SK-N-SH treated with all-trans-retinoic acid at 6 μM for 48 hours (cell line): ENCODE measurements at places on chromosomes 1 and 21.

DNA sequence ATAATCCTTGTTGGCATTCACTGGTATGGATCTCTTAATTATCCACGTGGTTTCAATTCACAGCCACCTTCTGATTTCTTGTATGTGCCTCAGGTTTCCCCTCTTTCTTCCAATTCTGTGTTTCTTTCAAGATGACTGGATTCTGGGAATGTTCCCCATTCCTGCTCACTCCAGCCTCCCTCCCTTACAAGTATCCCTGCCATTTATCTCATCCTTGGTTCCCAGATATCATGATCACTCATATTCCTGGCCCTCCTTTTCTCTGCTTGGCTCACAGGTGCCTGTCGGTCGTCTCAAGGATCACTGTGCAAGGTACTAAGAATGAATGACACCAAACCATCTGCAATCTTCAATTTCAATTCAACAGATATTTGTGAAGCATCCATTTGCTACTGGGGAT is 279.2 kb downstream of the ASTN1 start:
- no peak for ATAC-seq

- ATAC-seq = no peak
These were observed 4.1 kb downstream of the KIF21B start for GRCh38 chr1:201019321-201019977.

- ATAC-seq = no peak
These were observed 72.8 kb upstream of the CD55 start for GRCh38 chr1:207248544-207249198.

DNA sequence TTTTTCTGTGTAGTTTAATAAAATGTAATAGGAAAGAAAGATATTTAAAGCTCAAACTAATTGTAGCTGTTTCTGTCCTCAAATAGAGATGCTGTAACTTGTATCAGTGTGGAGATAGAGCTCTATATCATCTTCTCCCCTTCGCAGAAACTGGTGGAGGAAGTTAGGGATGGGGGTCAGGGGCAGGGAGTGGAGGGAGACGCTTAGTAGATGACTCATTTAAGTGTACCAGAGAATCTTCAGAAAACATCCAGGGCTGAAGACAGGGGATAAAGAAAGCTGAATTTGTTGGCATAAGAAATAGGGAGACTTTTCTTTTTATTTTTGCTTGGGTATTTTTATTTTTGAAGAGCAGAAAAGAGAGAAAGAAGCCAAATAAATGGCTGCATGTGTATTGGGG is 282.6 kb upstream of the DPYD start:
- ATAC-seq = peak; percentile 81

- ATAC-seq = peak; percentile 9; the same call in 2 of the 3 replicates
These were observed 54.7 kb downstream of the ELK4 start for GRCh38 chr1:205576805-205577761.

DNA sequence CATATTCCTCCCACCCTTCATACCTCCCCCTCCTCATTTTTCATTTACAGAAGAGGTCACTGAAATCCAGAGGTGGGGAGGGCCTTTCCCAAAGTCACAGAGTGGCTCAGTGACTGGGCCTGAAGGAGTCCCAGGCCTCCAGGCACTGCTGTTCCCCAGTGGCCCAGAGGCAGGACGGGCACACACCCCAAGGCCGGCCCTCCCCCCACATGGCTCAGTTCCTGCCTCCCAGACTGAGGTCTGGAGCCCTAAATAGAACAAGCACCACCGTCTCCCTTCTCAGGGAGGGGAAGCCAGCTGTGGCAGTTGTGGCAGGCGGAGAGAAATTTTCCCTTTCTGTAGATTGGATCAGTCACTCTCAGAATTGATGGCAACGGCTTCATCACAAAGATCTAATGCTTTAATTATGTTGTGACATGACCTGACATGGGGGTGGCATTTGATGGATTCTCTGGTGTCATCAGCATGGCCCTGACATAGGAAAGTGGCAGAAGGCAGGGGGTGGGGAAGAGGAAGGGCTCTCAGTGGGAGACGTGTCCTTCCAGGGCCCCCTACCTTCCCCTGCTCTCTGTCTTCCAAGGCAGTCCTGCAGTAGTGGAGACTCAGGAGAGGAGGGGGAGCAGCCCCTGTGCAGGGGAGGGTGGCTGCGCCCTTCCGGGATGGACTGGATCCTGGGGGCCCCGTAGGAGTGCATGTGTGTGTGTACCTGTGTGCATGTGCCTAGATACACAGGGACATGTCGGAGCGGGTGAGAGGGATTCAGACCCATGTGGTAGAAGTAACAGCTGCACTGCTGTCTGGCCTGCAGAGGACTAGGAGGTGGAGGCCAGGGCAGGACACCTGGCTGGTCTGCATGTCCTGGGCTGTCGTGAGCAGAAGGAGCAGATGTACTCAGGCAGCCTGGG is 41.2 kb upstream of the FOXO6 start:
- ATAC-seq = no peak

DNA sequence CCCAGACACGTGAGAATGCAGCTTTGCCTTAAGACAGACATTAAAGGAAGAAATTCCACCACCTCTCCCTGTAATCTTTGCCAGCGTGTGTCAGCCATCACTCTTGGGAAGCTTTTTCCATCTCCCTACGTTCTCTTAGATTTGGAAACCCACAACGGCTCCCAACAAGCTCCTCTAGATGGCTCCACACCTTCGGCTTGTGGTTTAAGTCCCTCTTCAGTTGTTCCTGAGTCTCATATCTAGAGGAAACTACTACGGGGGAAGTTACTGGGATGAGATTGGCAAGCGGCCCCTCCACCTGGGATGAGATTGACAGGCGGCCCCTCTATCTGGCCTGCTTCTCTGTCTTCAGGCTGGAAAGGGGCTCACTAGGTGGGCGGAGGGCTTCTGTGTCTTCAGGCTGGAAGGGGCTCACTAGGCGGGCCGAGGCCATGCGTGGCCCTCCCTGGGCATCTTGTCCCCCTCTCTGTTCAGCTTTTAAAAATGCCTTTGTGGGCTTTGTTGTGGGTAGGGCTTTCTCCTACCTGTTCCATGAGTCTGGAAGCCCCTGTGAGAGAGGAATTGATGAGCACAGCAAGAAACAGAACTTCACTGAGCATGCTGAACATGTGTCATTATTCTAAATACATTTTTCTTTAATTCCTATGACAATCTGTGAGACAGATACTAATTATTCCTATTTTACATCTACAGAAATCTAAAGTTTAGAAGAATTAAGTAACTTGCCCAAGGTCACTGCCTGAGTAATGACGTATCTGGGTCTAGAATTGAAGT is 670.5 kb downstream of the KIF26B start:
- no peak; the same call in 2 of the 3 replicates for ATAC-seq

- no peak for ATAC-seq
These were observed 250.2 kb downstream of the NUF2 start for GRCh38 chr1:163571950-163572349.

DNA sequence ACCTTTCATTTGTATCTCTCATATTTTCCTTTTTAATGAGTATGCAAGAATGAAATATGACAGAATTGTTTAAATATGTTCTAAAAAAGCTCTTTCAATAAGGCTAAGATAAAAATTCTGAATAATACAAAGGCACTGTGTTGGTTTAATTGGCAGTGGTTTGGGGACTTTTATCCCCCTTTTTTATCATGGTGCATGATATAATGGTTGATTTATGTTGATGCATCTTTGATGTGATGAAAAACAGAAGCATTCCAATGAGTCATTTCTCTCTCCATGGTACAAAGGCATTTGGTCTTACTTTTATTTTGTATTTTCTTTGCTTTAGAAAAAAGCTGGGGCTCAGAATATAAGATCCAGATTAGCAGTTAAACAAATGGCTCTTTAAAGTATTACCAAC is 127.2 kb upstream of the GREM2 start:
- ATAC-seq = peak; percentile 84

GRCh38 chr21:45466330-45467220 is 61.6 kb downstream of the COL18A1 start:
- ATAC-seq = no peak; the same call in 2 of the 3 replicates

GRCh38 chr1:31396633-31397351 is 16.2 kb upstream of the SERINC2 start:
- ATAC-seq = no peak

DNA sequence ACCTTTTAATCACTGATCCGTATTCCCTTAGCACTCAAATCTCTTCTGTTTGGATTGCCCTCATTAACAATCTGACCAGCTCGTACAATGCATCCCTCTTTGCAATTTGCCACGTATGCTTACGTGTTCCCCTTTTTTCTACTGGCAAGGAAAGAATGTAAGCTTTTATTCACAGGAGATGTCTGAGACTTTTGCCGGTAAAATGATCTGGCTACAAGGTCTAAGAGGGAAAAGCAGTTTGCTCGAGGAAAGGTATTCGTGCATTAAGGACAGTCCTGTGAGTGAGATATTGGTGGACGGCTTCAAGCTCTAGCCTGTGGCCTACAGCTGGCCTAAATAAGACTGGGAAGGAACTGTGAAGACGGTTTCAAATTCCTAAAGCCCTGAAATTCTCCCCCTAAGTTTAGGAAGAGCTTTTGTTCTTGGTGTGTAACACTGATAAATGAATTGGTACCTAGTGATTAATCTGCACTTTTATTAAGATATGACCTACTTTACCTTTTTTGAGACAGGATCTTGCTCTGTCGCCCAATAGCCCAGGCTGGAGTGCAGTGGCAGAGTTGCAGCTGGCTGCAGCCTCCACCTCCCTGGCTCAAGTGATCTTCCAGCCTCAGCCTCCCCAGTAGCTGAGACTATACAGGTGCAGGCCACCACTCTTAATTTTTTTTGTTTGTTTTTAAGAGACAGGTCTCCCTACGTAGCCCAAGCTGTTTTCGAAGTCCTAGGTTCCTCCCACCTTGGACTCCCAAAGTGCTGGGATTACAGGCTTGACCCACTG is 895 bp upstream of the UBR4 start:
- ATAC-seq = peak; percentile 6; the same call in 2 of the 3 replicates

GRCh38 chr21:41419921-41420862 is 5.8 kb upstream of the MX1 start:
- ATAC-seq = peak; percentile 93
